ENCODE measurements at places on chromosomes 16 and 17. TPM values are rescaled to one million over a fixed set of nuclear protein-coding genes. Genes with fewer than 3 reads are reported as not detected.

The CLEC18C gene
- 1.0 TPM for total RNA-seq

The LRRC37B gene
- 38.9 TPM for total RNA-seq

The SDK2 gene
- 41.7 TPM for total RNA-seq

The MPP2 gene
- total RNA-seq: 1.1 TPM

The PLXDC1 gene
- total RNA-seq: 7.3 TPM

The CLDN6 gene
- total RNA-seq: 0.92 TPM

The FBF1 gene
- total RNA-seq: 14.5 TPM

The KRT33B gene
- total RNA-seq: not detected

The KRT14 gene
- 0.71 TPM for total RNA-seq

The MYH1 gene
- not detected for total RNA-seq

GRCh38 chr17:2050300-2051060 is 4.4 kb upstream of the HIC1 start:
- DNase-seq: peak; percentile 72

DNA sequence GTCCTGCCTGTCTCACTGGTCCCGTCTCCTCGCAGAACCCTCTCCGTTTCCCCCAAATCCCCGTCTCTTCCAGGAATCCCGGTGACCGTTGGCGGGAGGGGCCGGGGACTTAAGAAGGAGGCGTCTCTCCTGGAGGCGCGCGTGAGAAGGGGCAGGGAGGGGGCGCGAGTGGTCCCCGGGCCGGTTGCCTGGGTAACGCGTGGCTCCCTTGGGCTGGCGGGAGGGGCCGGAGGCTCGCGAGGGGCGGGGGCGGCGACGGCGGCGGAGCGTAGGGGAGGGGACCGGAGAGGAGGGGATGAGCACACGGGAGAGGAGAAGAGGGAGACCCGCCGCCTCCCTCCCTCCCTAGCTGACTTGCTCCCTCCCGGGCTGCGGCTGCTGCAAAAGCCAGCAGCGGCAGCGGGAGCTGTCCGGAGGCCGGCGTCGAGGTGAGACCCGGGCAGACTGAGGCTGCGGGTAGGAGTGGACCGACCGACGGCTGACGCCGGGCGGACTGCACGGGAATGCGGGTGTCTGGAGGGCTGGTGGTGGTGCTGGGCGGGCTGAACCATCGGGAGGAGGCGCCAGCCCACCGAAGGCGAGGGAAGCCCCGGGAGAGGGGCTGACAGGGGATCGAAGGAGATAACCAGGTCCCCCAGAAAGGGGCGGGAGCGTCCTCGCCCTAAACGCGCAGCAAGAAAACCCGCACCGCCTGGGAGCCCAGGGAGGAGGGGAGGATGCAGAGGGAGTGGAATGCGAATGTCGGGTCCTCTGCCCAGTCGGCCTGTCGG is at the start of gene PRRT2:
Gene PRRT2 (plus strand): TSS at position 298 of the 770 bp plus-strand sequence. CDS start 862 bp downstream, outside the sequence.
- peak; percentile 85 for DNase-seq

DNA sequence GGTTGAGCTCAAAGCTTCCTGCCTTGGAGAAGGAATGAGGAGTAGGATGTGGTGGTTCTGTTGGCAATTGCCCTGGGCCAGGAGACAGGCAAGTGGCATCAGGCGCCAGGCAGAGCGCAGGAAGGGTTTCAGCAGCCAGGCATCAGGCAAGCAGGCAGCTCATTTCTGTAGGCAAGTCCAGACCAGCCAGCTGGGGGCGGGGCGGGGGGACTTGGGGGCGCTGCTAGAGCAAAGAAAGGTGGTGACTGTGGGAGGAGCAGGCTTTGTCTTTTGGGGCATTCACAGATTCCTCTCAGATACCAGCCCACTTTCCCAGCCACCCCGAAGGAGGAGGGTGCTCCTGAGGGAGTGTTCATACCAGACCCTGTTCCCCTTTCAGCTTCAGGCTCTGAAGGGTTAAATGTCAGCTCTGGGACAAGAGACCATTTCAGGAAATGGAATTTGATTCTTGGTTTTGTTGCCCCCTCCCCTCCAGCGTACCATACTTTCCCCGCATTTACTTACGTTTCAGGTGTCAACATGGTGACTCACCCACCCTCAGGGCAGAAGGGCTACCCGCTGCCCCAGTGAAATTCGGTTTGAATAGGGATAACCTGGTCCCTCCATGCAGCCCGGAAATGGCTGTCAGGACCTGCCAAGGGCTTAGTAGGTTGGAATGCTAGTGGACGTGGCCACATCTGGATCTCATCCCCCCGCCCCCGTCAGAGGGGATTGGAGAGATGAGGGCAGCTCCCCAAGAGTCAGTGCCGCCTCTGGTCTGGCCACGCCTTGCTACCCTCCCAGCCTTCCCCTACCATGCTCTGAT is 13.2 kb downstream of the NGFR start:
- peak; percentile 58 for DNase-seq

DNA sequence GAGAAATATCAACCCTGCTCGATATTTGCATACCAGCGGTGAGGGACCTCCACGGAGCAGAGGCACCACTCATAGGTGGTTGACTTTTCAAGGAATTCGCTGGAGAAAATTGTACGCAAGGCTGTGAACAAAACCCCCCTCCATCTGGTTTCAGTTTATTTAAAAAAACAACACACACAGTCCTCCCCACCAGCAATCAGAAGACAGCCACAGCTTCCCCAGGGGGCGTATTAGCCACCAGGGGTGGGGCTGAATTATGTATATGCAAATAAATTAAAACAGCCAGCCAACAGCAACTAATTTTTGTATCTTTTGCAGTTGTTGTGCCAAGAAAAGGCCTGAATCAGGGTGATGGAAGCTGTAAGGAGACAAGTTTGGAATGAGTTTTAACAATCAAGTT is 5.9 kb upstream of the HSD11B2 start:
- DNase-seq: no peak

DNA sequence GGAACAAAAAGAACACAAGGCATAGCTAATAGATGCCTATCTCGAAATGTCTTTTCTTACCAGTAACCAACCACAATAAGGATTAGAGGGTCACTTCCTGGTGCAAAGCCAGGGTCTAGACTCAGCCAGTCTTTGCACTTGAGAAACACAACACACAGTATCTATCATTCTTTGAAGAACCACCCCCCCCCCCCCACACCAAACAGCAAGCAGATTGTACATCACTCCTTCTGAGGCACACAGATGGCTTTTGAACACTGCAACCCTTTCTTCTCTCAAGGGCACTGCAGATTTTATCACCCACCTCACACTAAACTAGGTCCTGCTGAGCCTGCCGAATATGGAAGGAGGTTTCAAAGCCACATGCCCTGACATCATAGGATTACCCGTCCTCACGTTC is 145.6 kb downstream of the AATF start:
- DNase-seq: no peak

- no peak for DNase-seq
Measured at GRCh38 chr16:59045501-59045900, 311.4 kb upstream of the GOT2 start.

DNA sequence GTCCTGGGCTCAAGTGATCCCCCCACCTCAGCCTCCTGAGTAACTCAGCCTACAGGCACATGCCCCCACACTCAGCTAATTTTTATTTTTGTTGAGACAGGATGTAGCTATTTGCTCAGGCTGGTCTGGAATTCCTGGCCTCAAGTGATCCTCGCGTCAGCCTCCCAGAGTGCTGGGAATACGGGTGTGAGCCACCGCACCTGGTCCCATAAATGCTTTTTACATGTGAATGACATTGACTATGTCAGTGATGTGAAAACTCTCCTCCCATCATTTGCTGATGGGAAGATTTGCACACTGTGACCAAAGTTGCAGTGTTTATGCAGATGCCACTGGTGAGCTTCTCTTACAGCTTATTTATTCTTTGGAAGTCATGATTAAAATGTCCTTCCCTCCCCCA is 15.0 kb downstream of the PLCD3 start:
- no peak for DNase-seq

- DNase-seq: no peak
Measured at GRCh38 chr17:7852919-7853690, 1.8 kb upstream of the TMEM88 start.

DNA sequence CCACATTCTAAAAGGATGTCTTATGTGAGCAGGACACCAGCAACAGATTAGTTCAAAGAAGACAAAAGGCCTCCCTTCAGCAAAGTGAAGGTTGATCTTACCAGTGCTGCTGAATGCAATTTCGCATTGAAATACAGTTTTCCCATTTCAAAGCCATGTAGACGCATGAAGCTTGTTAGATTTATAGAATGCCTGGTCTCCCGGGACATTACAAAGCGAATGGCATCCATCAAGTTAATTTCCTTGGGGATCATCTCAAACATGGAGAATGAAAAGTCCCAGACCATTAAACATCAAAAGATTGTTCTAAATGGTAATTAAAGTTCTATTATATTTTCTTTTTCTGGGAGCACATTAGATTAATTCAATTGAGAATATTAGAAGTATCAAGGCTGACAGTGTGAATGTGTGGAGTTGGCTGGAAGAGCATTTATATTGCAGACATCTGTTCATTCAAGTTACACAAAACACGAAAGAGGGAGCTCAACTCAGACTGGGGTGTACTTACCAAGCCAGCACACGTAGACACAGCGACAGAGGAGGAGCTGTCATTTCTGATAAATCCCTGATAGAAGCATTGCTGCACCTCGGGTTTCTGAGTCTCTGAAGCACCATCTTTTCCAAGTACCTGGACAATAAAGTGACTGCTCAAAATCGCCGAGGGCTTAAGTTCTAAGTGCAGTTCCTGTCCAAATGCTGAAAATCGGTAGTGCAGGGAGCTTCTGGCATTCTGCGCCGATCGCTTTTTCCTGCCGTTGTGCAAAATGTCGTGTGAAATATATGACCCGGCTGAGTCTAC is 3.8 kb downstream of the ADAMTS18 start:
- peak; percentile 24 for DNase-seq

GRCh38 chr17:63775420-63775819 is 1.4 kb downstream of the DDX42 start:
- DNase-seq: no peak

DNA sequence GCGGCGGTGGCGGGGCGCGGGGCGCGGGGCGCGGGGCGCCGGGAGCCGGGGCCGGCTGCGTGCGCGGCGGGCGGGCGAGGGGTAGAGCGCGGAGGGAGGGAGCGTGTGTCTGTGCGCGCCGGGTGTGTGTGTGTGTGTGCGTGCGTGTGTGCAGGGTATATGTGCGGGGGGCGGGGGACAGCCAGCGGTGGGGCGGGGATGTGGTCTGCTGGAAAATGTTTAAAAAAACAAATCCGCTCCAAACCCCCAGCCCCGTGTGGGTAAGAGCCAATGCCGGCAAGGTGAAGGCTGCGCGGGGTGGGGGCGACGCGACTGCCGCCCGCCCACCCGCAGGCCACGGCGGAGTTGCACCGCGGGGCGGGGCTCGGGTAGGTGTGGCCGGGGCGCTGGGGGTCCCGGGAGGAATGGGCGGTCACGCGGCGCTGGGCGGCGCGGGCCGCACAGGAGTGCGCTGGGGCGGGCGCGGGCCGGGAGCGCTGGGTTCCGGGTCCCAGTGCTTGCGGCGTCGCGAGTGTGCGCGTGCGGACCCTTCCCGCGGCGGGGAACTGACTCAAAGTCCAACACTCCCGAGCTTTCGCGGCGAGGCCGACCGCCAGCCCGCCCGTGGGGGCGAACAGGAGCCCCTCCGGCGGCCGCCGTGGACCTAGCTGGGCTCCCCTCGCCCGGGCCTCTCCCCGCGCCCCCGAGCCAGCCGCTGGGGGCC is at the start of gene CYGB:
Gene CYGB (minus strand): TSS at position 132 of the 703 bp plus-strand sequence. CDS start 167 bp downstream, outside the sequence.
- peak; percentile 69 for DNase-seq

DNA sequence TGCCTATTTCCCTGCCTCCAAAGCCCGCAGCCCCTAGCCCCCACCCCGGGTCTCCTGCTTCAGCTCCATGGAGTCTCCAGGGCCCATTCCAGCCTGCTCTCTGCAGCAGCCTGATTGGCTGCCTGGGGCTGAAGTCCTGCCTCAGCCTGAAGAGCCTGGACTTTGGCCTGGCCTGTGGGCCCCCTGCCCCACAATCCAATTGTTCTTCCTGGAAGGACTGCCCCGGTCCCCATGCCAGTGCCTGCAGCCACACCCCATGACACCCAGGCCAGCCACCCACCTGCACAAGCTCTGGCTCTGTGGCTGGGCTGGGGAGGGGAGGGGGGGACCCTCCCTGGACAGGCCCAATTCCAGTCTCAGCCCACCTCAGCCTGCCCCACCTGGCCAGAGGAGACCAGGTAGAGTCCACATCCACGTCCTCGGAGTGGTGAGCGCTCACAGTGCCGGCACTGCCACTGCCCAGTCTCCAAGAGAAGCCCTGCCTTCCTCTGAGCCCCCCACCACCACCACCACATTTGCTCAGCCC is 12.3 kb downstream of the ENPP7 start:
- DNase-seq: no peak

GRCh38 chr16:48194828-48195556 is 39.2 kb upstream of the ABCC12 start:
- DNase-seq: peak; percentile 87

DNA sequence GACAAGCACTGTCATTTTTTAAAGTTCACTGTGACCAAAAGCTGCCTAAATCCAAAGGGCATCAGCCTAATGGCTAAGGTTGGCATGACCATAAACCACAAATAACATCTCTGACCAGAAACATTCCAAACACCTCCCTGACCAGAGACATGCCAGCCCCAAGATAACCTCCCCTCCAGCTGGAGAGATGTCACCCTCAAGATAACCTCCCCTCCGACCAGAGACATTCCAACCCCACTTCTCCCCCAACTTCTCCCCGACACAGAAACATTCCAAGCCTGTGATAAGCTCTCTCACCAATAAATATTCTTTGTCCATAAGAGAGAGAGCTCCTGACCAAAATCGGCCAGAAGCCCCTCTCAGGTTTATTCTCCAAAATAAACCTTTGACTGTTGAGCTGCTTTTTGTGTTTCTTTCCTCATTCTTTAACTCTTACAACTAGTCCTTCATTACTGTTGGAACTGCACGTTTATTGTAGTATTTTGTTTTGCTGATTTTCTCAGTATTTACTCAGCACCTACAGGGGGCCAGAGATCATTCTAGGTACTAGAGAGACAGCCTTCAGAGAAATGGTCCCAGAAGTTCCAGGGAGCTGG is 325.6 kb downstream of the SLC39A11 start:
- no peak for DNase-seq

DNA sequence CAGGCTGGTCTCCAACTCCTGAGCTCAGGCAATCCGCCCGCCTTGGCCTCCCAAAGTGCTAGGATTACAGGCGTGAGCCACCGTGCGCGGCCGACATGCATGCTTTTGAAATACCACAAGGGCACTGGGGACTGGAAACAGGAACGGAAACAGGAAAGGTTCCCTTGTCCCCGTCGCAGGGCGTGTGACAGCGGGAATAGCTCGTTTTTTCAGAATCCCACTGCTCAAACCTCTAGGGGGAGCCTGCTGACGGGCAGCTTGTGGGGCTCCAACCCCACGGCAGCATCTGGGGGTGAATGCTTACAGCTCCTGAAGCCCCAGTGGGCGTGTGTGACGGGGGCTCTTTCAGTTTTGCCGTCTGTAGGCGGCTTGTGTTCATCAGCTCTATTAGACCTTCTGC is 18.8 kb upstream of the ASGR2 start:
- peak; percentile 38 for DNase-seq

GRCh38 chr17:73135766-73136165 is 29.0 kb upstream of the SSTR2 start:
- DNase-seq: no peak
